ELR (cell line): ENCODE measurements at places on chromosomes 4 and X.
A peak's percentile ranks its signal among the peaks of the same experiment; 100 is the strongest.

DNA sequence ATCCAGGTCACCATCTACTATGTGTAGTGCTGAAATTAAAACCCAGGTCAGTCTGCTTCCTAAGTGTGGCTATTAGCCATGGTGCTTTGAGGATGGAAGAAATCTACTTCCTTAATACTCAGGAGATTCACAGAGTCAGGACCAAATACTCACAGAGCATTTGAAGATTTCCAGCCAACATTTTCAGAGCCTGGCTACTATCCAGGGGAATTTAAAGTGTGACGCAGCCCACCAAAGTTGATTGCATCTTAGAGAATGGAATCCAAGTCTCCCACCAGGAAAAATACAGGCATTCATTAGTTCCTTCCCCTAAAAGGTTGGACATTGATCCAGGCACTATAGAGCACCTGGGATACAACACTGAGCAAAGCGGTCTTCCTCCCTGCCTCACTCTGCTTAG is 83.8 kb downstream of the HS3ST1 start:
- no peak for DNase-seq

- DNase-seq, result no peak
Measured at GRCh38 chr4:154158361-154159155, 333.0 kb downstream of the DCHS2 start.

GRCh38 chrX:50770702-50771101 is 43.3 kb downstream of the SHROOM4 start:
- no peak for DNase-seq

DNA sequence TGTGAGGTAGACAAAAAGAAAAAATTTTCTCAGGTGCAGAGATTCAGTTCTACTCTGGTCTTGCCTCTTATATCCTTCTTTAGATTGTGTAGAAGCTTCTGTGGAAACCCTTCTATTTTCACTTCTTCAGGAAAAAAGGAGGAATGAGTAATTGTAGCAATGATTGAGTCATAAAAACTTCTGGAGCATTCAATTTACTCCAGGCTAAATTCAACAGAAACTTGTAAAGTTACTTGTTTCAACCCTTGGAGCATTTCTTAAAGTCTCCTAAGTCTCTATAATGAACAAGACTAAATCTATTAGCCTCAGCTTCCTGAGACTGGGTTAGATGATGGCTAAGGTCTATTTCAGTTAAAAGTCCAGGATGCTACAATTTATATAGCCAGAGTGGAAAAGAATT is 29.9 kb downstream of the BOD1L1 start:
- peak; percentile 56 for DNase-seq

DNA sequence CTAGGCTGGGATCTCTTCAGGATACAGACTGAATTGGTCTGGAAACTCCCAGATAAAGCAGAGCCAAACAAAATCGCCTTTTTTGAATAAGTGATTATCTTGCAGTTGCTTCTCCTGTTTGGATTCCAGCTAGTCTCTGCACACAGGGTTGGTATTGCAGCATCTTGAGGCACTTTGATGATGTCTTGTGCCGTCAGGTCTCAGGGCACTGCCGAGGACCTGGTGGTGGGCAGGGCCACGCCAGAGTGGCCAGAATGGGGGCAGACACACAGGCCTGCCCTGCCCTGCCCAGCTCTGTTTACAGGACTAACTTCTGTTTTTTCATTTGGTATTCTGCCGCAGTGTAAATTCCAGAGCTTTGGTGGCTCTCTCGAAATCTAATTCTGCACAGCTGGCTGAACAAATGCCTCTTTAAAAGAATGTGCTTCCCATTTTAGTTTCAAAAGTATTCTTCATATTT is 276.1 kb downstream of the NR3C2 start:
- no peak for DNase-seq

GRCh38 chr4:43732829-43733426 is 715.7 kb downstream of the KCTD8 start:
- DNase-seq, result no peak

GRCh38 chr4:163610648-163611047 is 116.2 kb downstream of the TMA16 start:
- no peak for DNase-seq

DNA sequence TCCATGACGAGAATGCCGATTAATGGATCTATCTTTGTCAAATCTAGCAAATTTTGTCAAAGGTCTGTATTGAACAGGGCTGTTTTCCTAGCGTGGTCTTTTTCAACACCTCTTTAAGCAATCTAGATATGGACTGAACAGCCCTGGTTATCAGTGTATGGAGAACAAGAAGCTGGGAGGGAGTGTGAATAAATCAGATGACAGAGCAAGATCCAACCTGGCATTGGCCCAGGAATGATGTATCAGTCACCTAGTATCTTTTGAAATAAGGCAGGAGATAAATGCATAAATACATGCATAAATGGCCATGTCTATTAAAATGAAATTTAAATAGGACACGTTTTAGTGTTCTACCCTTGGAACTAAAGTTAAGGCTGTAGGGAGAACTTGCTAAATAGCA is 15.7 kb upstream of the AP1S2 start:
- DNase-seq, result no peak

DNA sequence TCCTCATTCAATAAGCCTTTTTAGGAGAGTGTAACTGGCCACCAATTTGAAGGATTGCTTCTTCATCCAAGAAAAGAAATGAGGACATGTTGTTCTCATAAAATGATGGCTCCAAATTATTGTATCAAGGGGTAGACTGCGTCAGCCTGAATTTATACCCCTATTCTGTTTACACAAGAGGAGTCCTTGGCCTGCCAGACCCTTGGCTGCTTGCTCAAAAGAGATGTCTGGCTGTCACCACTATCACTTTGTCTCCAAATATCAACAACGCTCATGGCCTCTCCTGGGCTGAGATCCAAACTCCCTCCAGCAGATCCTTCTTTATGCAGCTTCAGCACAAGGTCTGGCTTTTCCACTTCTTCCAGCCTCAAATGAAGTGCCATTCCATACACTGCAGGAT is 127.9 kb downstream of the OR13H1 start:
- DNase-seq, result no peak

DNA sequence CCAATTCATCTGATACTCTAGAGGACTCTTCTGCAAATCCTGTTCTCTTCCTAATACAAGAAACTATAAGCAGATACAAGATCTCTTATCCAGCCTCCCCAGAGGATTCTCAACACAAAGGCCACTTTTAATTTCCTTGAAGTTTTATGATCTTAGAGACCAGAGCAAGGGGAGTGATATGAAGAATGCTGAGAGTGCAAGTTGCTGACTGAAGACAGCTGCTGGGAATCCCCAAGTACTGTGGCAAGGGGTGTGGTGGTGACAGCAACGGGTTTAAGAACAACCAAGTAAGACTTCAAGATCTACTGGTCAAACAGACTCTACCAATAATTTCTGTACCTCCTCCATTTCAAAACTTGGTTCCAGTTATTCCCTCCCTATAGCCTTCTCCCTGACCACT is 7.0 kb downstream of the AMMECR1 start:
- DNase-seq, result no peak

GRCh38 chrX:119398974-119399771 is at the start of gene SLC25A43:
Gene SLC25A43 (plus strand): TSS chrX:119399336. CDS start chrX:119399404, 68 bp downstream.
- peak; percentile 44 for DNase-seq

DNA sequence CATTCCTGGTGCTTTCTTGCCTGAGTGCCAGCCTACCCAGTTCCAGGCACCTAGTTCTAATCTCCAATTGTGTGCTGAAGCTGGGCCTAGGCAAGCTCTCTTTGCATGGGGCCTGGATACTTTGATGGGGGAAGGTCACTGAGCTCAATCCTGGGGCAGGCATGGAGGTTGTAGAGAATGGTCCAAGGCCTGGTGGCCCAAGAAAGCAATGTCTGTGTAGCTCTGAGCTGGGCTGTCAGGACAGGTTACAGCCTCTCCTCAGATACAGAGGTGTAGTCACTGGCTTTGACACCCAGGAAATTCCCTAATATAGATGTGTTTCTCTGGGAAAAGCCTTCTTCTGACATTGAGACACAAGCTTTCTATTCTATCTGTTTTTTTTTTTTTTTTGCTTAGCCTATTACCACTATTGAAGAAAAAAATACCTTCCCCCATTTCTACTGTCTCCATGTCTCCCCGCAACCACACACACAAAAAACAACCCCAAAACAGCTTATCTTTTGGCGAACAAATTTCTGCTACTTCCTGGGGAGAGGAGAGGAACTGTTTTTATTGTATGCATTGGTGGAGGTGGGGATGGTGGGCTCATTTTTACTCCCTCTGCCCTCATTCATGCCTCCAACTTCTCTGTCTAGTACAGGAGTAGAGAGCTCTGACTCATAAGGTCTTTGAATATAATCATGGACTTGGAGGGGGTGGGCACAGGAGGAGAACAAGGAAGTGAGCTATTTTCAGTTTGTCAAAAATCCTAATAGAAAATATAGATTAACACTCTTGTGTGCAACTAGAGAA is 66.7 kb upstream of the DHX15 start:
- DNase-seq, result no peak

DNA sequence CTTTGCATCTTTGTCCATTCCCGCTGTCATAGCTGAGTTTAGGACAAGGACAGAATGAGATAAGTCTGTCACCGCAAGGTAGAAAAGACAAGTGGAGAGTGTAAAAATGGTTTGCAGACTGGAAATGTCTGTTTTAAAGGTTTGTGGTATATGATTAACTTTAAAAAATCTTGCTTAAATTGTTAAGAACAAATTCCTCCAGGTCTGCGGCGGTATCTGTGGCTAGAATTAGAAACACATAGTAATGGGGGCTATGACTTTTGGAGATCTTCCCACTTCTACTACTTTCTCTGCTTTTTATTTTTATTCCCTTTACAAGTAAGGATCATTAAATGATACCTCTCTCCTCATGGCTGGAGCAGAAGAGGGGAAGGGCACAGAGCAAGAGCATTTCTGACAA is 92.2 kb downstream of the MID1IP1 start:
- no peak for DNase-seq
